ENCODE measurements at places on chromosomes 6 and 20.

DNA sequence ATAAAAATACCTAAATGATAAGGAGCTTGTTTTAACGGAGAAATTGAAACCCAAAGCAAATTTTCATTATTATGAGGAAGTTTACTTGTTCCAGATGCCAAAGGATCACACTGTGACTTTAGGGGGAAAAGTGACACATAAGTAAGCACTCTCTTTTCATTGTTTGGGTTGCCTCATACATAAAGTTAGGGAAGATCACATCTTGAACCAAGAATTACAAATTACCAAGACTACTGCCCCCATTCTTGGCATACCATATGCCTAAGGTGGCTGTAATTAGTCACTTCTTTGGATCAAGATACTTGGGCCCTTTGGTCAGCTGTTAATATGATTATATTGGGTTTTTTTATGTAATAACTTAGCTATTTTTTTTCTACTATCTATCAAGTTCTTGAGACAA, 269.0 kb downstream of the COL12A1 start:
- DNase-seq: no peak

DNA sequence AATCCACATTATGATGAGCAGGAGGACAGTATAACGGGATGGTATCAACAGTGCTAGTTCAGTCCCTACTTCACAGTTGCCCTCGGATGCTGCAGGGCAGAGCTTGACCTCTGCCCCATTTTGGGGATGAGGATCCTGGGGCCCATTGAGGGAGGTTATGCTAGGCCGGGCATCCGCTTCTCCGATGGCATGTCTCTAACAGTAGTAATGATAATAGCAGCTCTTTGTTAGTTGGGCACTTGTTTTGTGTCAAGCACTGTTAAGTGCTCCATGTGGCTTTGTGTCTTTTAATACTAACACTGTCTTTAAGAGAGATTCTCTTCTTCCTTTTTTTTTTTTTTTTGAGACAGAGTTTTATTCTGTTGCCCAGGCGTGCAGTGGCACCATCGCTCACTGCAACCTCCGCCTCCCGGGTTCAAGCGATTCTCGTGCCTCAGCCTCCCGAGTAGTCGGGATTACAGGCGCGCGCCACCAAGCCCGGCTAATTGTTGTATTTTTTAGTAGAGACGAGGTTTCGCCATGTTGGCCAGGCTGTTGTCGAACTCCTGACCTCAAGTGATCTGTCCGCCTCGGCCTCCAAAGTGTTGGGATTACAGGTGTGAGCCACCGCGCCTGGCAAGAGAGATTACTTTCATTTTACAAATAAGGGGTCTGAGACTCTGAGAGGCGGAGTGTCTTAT, 1.1 kb downstream of the MAPRE1 start:
- DNase-seq: no peak

GRCh38 chr20:32893263-32894025, 34.7 kb downstream of the EFCAB8 start:
- no peak for DNase-seq

DNA sequence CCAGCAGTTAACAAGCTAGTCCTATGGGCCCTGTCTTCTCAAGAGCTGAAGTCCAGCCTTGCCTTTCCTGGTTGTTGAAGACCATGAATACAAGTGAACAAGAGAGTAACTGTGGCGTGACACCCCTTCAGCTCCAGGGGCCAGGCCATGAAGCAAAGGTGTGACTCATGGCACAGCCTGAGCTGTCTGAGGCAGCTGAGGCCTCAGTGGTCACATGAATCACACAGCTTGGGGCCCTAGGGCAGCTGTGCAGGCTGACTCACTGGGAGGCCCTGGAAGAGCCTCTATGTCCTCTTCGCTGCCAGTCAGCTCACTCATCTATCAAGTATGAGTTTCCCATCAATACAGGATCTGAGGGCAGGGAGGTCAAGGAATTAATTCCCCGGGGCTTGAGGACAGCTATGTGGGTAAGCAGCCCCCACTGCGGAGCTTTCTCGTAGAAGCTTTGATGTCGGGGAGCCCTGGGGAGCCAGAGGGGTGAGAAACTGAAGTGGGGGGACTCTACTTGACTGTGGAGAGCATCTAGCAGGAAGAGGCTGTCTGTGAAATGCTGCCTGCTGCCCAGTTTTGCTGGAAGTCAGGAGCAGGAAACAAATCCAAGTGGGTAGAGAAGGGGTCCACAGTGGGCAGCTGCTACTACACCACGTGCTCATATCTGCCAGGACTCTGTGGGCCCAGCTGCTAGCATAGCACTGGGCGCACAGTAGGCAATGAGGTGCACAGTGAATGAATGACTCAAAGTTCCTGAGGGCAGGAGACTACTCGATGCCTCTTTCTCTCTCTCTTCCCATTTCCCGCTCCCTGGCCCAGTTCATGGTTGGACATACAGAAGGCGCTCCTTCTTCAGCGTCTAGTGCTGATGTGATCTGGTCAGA, 13.7 kb upstream of the FAM83C start:
- no peak for DNase-seq

DNA sequence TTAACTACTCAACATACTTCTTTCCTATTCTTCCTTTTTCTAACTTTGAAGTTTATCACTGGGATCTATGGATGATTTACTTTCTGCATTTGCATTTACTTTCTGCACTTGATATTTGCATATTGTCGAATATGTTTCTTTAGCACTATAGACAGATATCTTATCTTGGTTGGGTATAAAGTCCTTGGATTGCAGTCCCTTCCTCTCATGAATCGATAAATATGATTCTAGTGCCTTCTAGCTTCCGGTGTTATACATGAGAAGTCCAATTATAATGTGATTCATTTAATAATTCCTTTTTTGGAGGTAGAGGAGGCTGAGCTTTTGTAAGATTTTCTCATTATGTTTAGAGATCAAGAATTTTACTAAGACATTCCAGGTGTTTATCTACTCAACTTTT, 321.2 kb upstream of the RUNX2 start:
- DNase-seq: no peak

Data from cortex of kidney (tissue), 1 donor.